ENCODE measurements at places on chromosomes 2 and 18.
A peak's percentile ranks its signal among the peaks of the same experiment; 100 is the strongest.

- no peak for DNase-seq
Measured at GRCh38 chr2:157792335-157793052, 83.6 kb downstream of the ACVR1 start.

DNA sequence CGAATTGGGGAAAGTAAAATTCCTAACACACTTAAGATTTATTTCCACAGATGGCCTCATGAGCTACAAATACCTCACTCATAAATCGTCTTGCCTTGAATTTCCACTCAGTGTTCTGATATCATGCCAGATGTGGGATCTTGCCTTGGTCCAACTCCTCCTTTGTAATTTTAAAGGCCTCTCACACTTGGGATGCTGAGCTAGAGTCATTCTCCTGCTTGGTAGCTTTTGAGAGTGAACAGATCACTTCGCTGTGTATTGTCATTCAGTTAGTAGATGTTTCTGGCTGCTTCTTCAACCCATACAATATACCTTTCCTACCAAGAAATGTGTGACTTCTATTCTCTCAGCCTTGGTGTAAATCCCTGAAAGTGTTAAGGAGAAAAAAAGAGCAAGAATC, 309.2 kb downstream of the NRXN1 start:
- DNase-seq, result no peak

GRCh38 chr2:46076251-46076650, 221.0 kb upstream of the EPAS1 start:
- DNase-seq, result no peak

- DNase-seq, result no peak
Measured at GRCh38 chr2:111705239-111705638, 178.8 kb downstream of the ANAPC1 start.

DNA sequence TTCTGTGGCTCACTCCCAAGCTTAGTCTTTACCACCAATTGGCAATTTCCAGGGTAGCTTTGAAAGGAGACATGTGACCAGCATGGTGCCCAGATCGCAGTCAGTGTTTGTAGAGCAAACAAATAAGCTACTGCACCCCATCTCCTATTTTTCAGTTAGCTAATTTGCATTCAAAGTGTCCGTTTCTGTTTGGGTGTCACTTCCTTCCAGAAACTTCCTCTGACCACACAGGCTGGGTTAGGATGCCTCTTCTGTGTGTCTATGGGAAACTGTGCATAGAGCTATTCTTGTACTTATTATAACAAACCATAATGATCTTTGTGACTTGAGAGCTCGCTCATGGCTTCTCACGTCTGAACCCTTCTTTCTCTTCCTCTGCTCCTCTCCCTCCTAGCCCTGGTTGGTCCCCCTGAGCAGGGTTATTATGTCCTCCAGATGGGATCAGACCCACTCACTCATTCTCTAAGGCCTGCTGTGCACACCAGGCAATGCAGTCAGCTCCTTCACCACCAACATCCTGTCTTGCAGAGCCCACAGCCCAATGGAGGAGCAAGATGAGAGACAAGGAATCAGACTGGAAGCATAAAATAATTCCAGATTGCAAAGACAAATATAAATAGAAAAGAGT, 101.2 kb upstream of the ALK start:
- no peak for DNase-seq

GRCh38 chr2:26685989-26686839, 6.3 kb upstream of the KCNK3 start:
- no peak for DNase-seq

GRCh38 chr18:37476182-37476581, 89.4 kb downstream of the CELF4 start:
- DNase-seq, result no peak

DNA sequence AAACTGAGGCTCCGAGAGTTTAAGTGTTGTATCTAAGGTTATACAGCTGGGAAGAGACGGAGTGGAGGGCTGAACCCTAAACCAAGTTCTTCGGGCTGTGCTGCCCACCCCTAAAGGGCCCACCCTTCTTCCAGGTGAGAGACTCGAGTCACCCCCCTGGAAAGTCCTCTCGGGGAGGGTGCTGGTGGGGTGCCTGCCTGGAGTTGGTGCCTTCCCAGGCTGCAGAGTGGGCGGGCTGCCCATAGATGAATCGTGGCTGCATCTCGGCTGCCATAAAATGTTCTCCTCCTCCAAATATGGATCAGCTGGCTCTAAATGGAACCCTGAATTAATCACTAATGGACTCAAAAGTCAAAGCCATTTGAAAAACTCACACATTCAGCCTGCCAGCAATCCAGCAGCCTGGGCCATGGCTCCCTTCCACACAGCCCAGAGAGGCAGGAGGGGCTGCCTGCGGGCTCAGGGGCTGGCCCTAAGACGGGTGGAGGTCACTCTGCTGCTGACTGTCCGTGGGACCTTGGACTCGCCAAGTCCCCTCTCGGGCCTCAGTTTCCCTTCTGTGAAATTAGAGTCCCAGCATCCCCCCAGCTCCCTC, 7.7 kb downstream of the CIB4 start:
- no peak for DNase-seq

DNA sequence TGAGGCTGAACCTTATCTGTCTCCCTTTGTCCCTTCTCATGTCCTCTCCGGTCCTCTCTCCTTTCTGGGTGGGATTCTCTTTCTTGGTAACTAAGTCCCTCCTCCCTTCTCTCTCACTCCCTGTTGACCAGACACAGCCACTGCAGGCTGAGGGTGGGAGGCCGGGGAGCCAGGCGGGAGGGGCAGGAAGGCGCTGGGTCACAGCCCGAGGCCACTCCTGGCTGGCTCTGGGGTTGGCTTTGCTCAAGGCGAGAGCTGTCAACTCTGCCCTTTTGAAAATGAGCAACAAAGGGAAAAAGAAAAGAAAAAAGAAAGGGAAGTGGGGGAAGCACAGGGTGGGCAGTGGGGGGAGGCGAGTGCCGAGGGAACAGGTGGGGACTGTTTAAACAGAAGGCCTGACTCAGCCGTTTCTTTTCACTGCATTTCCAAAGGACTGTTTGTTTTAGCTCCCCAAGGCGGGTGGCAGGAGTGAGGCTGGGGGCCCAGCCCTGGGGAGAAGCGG, 70.5 kb upstream of the IGFBP5 start:
- DNase-seq, result no peak

- no peak for DNase-seq
Measured at GRCh38 chr2:120253021-120253882, 600 bp downstream of the RALB start.

DNA sequence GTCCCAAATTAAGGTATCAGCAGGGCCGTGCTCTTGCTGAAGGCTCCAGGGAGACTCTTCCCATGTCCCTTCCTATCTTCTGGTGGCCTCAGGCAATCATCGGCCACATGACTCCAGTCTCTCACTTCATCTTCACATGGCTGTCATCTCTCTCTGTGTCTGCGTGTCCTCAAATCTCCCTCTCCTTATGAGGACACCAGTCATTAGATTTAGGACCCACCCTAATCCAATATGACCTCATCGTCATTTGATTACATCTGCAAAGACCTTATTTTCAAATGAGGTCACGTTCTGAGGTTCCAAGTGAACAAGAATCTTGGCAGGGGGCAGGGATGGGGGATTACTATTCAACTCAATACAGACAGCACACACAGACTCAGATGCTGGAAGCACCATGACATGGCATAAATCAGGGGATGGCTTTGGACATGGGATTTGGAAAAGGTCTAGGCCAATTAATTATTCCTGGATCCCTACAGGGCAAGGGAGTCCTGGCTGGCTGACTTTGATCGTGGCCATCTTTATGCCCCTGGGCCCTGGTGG, 210.0 kb upstream of the SKOR2 start:
- DNase-seq, result no peak

- peak; percentile 96 for DNase-seq
Measured at GRCh38 chr18:10015941-10016819, 102.4 kb downstream of the VAPA start.

DNA sequence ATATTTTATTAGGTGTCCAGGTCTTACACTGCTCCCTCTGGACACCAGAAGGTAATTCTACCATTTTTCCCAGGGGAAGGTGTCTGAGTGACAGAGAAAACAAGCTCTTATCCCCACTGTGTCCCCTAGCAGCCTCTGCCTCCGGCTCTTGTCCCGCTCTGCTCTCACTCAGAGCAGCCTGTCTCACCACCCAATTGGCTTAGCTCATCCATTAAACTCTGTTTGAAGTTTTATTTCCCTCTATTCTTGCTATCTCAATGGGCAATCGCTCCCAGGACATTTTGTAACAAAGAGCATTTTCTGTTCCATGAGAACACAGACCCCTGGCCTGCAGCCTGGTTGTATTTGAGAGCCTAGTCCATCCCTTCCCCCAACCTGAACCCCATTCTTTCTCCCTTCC, 90.6 kb upstream of the LDAH start:
- no peak for DNase-seq

- DNase-seq, result no peak
Measured at GRCh38 chr2:20667151-20667530, 197 bp downstream of the GDF7 start.

GRCh38 chr2:15521641-15522181, 39.4 kb downstream of the NBAS start:
- no peak for DNase-seq

DNA sequence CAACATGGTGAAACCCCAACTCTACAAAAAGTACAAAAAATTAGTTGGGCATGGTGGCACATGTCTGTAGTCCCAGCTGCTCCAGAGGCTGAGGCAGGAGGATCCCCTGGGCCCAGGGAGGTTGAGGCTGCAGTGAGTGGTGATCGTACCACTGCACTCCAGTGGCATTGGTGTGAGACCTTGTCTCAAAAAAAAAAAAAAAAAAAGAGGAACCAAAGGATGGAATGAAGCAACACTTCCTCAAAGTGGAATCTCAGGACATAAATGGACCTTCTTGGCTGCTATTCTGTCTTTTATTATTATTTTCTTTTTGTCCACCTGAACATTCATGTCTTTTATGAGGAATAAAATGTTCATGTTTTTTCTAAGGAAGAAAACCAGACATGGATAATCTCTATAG, 13.7 kb downstream of the GEMIN6 start:
- no peak for DNase-seq

GRCh38 chr18:63867368-63868125, 20.0 kb upstream of the SERPINB2 start:
- DNase-seq, result no peak

DNA sequence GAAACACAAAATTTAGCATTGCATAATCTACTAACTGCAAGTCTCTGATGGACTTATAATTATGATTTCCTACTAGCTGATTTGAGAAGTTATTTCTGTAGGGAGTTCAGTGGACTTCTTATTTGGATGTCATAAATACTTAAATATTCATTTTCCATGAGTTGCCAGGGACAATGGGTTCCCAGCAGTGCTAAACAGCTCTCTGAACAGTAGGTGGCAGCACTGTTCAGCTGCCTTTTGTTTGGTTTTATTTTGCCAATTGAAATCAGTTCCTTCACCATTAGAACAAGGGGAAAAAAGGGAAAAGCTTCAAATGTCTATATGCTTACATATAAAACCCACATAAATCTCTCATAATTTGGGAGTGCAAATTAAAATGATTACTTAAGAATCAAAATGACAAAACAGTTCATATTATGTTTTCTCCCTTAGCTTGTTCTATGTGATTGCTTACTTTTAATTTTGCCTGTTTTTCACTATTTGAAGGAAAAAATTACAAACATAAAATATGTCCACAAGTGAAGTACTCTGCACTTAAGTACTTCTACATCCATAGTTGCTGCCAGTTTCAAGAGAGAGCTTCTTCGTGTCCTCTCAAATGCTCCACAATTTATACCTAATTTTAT, 898.9 kb downstream of the CPS1 start:
- peak; percentile 1 for DNase-seq

- DNase-seq, result no peak
Measured at GRCh38 chr2:64780041-64780440, 126.3 kb upstream of the SERTAD2 start.

GRCh38 chr2:44884677-44885076, 56.8 kb upstream of the SIX3 start:
- DNase-seq, result no peak

DNA sequence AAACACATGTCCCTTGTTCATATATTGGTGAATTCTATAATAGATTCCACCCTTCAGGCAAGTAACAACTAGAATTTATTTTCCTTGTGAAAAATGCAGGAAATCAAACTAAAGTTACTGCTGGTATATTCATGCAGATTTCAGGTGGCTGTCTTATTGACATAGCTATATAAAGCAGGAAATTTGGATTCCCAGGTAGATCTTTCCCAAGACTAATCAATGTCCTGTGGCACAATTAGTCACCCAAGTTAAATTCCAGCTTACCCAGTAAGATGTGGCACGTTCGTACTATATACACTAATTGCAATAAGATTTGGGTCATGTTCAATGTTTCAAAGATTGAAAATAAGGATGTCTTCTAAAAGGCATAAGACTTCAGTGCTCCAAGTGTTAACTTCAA, 42.0 kb downstream of the MYO5B start:
- DNase-seq, result no peak

- DNase-seq, result no peak
Measured at GRCh38 chr2:165804719-165805118, 10.7 kb upstream of the GALNT3 start.

DNA sequence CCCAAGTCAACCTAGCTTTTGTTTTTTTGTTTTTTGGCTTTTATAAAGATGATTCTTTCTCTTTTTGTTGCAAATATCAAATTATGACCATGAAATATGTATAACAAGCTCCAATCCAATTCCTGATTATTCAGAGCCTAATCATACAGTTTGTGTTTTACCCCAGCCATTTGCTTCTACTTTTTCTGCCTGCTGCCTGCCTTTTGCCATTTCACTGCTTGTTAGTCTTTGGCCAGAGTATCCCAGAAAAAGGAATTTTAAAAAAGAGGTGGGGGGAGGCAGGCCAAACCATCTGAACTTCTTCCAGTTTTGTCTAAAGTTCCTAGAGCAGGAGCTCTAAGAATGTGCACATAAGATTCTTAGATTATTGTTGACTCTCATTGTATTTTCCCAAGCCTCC, 211.9 kb upstream of the VRK2 start:
- no peak for DNase-seq

- DNase-seq, result no peak
Measured at GRCh38 chr2:233402346-233402745, 48.1 kb downstream of the DGKD start.

DNA sequence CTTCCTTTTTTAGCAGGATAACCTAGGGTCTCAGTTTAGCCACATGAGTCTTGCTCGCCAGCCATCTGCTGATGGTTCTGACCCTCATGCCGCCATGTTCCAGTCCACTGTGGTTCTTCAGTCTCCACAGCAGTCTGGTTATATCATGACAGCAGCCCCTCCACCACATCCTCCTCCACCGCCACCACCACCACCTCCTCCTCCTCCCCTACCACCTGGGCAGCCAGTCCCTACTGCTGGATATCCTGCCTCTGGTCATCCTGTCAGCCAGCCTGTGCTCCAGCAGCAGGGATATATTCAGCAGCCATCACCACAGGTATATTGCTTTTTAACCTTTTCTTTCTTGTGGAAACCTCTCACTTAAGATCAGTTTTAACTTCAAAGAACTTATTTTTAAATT, 89.9 kb upstream of the UBXN4 start:
- no peak for DNase-seq

GRCh38 chr18:63836456-63836855, 51.0 kb upstream of the SERPINB2 start:
- no peak for DNase-seq
